Caco-2 (cell line): ENCODE measurements at places on chromosomes 5 and 9. TPM values are rescaled to one million over a fixed set of nuclear protein-coding genes. Genes with fewer than 3 reads are reported as not detected.

Gene CTXN3
- not detected in 2 replicates for total RNA-seq

Gene MYMK
- total RNA-seq = not detected in 2 replicates

Gene DOCK2
- 0.09 TPM in 1 of 2 replicates, not detected in the other for total RNA-seq

Gene CHD1
- total RNA-seq = 51.1 and 52.5 TPM in 2 replicates

Gene PCAT7
- 10.4 and 10.6 TPM in 2 replicates for total RNA-seq

Gene FRMD3
- 0.12 TPM in 1 of 2 replicates, not detected in the other for total RNA-seq

Gene DBN1
- 139 and 144 TPM in 2 replicates for total RNA-seq

Gene ABO
- not detected in 2 replicates for total RNA-seq

Gene EGFL7
- 30.2 and 30.4 TPM in 2 replicates for total RNA-seq

Gene CDK9
- 47.9 and 48.2 TPM in 2 replicates for total RNA-seq

Gene PITX1
- total RNA-seq = 114 and 117 TPM in 2 replicates

DNA sequence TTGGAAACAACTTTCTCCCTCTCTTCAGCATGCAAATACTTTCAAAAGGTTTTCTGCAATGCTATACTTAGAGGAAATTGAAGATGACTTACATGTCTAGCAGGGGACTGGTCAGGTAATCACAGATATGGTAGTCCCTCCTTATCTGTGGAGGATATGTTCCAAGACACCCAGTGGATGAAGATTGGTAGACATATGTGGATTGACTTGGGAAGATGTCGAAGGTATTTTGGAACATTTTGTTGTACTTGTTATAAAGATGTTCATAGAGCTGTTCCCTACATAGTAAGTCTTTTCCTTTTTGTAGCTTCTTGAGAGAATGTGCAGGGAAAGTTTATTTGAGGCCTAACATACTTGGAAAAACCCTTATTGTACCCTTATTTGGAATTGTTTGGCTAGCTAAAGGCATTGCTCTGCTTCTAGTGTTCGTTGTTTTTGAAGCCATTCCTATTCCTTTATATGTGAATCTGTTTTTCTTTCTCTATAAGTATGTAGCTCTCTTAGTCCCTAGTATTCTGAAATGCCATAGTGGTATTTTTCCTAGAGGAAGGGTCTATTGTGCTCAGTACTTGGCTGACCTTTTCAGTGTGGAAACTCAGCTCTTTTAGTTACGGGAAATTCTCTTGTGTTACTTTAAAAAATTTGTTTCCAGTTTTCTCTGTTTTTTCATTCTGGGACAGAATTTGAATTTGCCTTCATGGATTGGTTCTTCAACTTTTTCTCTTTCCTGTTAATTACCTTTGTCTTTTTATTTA lies 25.7 kb downstream of the GPR151 start:
- no peak for DNase-seq

DNA sequence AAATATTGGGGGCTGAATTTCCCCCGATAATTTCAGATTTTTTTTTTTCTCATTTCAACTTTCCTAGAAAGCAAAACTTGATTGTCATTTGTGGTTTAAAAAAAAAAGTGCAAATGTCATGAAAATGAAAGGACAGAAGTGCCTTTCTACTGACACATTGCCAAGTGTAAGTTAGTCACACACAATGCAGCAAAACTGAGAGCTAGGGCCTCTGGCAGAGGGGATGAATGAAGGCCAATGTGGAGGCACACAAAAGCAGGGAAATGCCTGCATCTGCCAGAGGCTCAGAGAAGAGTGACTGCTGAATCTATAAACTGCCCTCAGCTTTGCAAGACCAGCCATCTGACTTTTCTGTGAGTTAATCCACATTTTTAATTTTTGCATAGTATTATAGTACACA lies 6.8 kb upstream of the IFNA5 start:
- DNase-seq = no peak

GRCh38 chr9:75504721-75505120 lies 385.8 kb upstream of the PCSK5 start:
- DNase-seq = no peak

- no peak for DNase-seq
These were observed 5.5 kb downstream of the ADRB2 start for GRCh38 chr5:148831590-148832565.

DNA sequence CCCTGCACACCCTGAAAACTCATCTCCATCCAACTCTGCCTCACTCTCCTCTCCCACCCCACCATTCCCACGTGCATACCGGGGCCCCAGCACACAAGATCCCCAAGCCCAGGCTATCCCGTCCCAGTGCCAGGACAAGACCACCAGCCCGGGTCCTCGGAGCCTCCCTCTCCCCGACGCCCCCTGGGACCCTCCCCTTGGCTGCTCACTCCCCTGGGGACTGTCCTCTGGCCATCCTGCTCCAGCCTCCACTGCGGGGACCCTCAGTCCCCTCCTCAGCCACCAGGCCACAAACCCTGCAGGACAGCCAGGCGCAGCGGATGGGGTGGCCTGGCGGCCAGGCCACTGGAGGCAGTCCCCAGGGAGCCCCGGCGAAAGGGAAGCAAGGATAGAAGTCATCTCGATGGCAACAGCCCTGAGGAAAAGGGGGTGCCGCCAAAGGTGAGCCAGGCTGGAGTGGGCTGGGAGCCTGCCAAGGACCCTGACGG lies 62.8 kb downstream of the C9orf50 start:
- no peak for DNase-seq

- no peak for DNase-seq
These were observed 573 bp upstream of the SPATA24 start for GRCh38 chr5:139404484-139404840.

DNA sequence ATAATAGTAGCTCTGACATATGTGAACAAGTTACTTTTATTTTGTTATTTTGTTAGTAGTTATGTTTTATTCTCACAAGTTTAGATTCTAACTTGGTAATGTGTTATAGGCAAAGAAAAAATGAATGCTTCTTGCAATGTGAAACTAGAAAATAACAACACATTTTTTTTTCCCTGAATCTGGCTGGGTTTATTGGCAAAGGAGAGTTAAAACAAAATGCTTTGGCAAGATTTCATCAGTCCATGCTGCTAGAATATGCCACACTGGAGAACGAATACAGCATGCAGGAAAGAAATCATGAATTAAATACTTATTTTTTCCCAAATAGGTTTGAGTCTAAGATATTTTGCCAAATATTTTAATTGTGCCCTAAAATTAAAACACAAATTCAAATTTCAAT lies 1048.1 kb upstream of the ACO1 start:
- no peak for DNase-seq

DNA sequence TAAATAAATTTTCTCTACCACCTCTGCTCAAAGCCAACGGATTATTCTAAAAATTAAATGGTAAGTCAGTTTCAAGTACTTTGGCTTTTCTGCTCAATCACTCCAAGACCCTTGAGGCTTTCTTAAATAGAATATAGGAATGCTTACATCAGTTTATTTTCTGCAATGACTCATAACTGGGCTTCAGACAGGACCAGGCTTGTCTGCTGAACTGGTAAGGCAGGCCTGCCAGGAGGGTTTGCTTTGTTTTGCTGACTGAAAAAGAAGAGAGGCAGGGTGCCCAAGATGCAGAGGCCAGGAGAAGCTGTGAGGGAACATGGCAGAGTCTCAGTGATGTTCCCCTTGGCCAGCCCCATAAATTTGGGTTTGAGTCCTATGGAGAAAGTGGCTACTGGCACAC lies 60.3 kb upstream of the EPB41L4A start:
- no peak for DNase-seq

DNA sequence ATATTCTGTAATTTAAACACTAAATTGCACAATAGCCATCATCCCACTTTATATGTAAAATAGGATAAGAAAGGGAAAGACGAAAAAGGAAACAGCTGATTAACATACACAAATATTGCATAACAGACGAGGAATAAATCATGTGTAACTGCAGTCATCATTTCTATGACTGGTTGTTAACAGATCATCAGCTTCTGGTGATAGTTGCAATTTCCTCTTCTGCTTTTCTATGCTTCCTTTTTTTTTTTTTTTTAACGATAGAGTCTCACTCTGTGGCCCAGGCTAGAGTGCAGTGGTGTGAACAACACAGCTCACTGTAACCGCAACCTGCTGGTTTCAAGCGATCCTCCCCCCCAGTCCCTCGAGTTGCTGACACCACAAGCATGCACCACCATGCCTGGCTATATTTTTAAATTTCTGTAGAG lies 22.5 kb upstream of the JAKMIP2 start:
- no peak for DNase-seq

GRCh38 chr9:131038256-131039128 lies 29.5 kb downstream of the LAMC3 start:
- no peak for DNase-seq

- no peak for DNase-seq
These were observed 7.8 kb downstream of the PTBP3 start for GRCh38 chr9:112325600-112325999.

- DNase-seq = no peak
These were observed 640.0 kb downstream of the RAB3C start for GRCh38 chr5:59222687-59223511.

DNA sequence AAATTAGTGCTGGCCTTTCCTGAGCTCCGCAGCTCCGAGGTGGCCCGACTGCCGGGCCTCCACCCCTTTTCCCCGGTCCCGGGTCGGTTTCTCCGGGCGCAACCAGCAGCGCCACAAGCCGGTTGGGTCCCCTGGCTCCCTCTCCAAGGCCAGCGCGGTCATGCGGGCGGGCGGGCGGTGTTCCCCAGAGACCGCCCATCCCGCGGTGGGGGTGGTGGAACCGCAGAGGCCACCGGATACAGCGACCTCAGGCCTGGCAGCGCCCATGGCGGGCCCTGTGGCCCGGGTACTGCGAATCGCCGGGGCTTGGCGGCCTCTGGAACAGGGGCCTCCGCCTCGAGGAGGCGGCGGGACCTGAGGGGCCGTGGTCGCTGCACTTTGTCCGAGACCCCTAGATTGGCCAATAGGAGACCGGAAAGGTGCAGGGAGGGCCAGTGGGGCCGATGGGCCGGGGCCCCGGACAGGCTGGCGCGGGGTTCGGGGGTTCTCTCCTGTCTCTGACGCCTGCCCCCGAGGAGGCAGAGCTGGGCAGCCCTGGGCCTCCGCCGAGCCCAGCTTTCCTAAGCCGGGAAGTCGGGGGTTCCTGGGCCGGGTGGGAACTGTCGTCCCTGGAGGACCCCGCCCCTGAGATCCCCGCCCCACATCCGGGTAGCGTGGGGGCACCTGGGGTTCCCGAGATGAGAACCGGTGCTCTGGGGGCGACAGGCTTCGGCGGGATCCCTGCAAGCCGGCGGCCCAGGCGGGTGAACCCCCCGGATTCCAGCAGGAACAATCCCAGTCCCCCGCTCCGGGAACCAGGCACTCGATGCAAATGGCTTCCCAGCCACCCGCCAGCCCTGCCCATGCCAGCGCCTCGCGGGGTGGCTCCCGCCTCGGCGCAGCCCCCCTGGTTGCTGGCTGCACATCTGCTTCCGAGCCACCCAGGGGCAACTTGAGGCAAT lies 293.9 kb downstream of the ZSWIM6 start:
- no peak for DNase-seq

DNA sequence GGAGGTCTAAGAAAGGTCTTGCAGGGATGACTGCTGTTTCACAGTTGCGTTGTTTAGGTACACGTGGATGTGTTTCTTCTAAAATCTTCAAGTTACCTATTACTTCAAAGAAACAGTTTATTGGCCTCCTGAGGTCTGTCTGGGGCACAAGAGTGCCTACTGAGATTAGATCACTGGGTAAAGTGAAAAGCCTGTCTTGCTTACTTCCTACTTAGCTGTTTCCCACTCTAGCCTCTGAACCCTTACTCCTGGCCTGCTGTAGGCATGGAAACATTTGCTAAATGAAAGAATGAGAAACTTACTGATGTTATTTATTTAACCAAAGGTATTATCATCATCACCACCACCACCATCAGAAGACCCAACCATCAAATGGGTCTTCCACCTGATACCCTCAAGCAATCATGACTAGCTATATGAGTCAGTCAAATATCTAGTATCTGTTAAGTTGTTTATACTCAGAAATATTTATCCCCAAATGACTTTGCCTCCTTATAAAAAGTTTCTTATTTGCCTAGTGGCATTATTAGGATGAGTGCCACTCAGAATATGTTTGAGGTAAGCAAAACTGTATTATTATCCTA lies 92.5 kb downstream of the ELAVL2 start:
- DNase-seq = no peak

DNA sequence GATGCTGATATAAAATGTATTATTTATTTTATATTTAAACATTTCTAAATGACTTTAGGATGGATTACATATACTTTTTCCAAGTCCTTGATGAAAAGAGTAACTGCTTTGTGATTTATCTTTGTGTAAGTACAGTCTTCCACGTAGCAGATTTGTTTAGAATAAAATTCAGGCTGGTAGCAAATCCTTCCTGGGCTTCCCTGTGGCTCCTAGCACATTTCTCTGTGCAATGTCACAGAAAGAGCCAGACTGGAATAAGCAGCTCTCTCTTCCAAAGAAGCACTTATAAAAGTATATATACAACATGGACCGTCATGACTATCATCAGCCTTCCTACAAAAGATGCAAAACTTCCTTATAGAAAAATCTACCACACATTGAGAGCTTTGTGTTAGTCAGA lies 388.6 kb downstream of the ACTL7B start:
- DNase-seq = no peak

DNA sequence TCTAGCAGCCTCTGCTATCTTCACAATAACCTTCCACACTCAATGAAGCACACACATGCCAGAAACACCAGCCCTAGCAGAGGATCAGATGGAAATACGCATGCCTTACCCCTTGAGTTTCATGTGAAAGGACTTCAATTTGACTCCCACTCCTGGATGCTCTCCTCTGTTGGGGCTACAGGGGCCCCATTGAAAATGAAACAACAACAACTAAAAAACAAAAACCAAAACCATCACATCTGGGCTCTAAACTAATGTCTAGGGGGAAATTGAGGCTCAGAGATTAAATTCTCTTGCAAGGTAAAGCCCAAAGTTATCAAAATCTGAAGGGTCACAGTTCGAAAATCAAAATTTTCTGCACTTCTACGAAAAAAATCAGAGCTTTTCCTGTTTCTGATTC lies 7.9 kb upstream of the RFESD start:
- no peak for DNase-seq

GRCh38 chr5:159262859-159263568 lies at the start of gene UBLCP1:
Gene UBLCP1 (plus strand): TSS chr5:159263290. CDS start chr5:159268916, 5,626 bp downstream.
- peak; percentile 79 for DNase-seq

- no peak for DNase-seq
These were observed 49.6 kb upstream of the SMIM32 start for GRCh38 chr5:136242611-136243010.

GRCh38 chr9:30815585-30815984 lies 1568.9 kb upstream of the ACO1 start:
- DNase-seq = no peak

- no peak for DNase-seq
These were observed 1578.3 kb downstream of the EFNA5 start for GRCh38 chr5:106092455-106092854.

GRCh38 chr9:106731910-106732309 lies 131.1 kb upstream of the ZNF462 start:
- no peak for DNase-seq

DNA sequence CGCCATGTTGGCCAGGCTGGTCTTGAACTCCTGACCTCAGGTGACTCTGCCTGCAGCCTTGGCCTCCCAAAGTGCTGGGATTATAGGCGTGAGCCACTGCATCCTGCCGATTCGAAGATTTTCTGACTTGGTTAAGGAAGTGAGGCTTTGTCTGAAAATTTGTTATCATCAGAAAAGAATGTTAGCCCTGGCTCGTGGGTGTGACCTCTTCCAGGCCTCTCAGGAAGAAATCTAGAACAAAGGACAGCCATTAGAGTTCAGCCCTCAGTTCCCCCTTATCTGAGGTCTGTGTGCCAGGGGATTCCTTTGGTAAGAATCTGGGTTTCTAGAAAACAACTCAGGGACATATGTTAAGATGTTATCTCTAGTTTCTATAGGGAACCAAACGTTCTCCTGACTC lies 6.2 kb downstream of the OR2S2 start:
- no peak for DNase-seq

GRCh38 chr5:25435882-25436281 lies 791.1 kb upstream of the CDH10 start:
- DNase-seq = no peak

GRCh38 chr5:127409246-127409917 lies 108.1 kb upstream of the PRRC1 start:
- no peak for DNase-seq
